Activated CD8-positive, alpha-beta memory T cell treated with anti-CD3 and anti-CD28 coated beads for 24 hours (primary cell): ENCODE measurements at places on chromosomes 1 and 21.

DNA sequence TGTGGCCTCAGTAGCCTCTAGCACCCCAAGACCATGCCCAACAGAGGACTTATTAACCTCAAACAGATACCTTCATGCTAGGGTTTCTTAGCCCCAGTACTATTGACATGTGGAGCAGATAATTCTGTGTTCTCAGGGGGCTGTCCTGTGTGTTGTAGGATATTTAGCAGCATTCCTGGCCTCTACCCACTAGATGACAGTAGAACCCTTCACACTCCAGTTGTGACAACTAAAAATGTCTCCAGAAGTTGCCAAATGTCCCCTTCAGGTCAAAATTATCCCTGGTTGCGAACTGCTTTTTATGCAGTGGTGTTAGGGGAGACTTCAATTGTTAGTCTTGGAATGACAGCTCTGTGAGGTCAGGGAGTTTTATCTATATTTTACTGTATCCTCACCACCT is 8.1 kb downstream of the KAZN start:
- no peak for DNase-seq

- DNase-seq: no peak
Observed at GRCh38 chr21:45264912-45265515, 22.7 kb downstream of the POFUT2 start.

DNA sequence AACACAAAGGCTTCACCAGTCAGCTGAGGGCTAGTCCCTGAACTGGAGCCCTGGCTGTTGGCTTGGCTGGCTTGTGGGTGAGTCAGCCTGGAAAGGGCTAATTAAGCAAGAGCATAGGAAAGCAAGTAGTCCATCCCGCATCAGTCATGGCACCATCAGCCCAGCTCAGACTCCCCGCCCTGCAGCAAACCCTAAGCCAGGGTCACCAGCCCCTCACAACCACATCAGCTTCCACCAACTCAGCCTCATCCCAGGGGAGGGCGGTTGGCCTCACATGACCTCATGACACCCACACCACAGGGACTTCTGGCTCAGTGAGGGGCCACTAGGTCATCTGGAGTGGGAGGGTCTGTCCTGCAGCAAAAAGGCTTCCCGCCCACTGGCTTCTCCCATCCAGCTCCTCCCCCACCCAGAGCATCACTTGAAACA is 7.0 kb upstream of the SPATC1L start:
- peak; percentile 42 for DNase-seq

GRCh38 chr1:154848983-154849382 is 21.1 kb downstream of the KCNN3 start:
- DNase-seq: no peak

DNA sequence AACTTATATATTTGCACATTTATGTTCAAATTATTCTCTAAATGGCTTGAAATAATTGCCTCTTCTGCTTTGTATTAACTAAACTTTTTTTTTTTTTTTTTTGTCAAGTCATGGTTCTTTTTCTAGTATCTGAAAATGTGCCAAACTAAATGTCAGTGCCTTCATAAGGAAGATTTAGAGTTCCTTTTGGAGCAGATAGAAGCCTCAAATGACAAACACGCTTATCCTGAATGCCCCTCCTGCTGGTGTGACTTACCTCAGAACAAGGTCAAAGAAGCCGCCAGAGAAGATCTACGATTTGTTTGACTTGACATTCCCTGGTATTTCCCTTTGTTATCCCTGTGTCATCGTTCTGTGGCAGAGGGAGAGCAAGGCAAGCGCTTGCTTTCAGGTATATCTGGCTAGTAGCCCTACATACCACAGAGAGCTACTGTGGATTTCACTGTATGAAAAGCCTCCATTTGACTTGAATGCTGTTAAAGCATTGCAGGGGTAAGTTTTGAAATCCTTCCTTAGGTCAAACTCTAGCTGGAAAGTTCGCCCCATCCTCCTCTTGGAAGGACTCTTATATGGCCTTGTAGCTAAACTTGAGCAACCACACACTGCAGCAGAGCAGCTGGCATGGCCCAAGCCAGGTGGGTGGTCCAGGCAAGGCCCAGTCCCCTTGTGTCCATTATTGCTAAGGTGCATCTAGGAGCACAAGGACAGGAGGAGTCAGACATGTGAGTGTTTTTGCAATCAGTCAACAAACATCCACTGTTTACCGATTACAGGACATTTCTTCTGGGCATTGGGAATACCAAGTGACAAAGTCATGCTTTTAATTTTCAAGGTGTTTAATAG is 285.4 kb upstream of the USP25 start:
- no peak for DNase-seq

GRCh38 chr1:202172015-202172355 is 11.6 kb upstream of the PTPN7 start:
- no peak for DNase-seq

GRCh38 chr1:198151688-198152087 is 5.1 kb upstream of the NEK7 start:
- no peak for DNase-seq

- no peak for DNase-seq
Observed at GRCh38 chr21:18354947-18355346, 48.6 kb downstream of the TMPRSS15 start.

DNA sequence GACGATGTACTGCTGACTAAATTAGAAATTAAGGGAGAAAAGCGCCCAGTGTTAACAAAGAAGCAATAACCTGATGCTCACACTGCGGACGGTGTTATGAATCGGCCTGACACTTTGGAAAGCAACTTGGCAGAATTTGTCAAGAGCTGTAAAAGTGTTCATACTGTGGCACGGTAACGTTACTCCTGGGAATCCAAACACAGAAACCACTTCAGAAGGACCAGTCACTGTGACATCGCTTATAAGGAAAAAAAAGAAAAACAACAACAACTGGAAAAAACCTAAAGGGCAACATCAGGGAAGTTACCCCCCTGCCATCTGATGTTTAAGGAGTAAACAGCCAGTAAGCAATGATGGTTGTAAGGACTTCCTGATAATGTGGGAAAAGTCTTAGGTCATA is 27.7 kb downstream of the CAPZB start:
- no peak for DNase-seq

- DNase-seq: no peak
Observed at GRCh38 chr1:116111524-116112021, 374 bp downstream of the MAB21L3 start.

DNA sequence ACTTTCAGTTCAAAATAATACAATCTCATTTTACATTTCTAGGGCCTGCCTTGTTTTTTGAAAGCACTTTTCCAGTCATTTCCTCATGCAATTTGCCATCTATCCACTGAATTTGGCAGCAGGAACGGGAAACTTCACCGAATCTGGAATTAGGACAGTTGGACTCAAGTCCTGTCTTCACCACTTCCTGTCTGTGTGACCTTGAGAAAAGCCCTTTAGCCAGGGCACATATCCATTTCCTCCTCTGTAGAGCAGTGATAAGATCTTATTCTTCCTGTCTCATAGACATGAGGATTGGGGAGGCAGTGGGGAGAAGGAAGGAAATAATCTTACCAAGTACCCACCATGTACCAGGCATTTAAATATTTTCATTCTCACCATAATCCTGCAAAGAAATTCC is 12.0 kb downstream of the VAV3 start:
- no peak for DNase-seq

DNA sequence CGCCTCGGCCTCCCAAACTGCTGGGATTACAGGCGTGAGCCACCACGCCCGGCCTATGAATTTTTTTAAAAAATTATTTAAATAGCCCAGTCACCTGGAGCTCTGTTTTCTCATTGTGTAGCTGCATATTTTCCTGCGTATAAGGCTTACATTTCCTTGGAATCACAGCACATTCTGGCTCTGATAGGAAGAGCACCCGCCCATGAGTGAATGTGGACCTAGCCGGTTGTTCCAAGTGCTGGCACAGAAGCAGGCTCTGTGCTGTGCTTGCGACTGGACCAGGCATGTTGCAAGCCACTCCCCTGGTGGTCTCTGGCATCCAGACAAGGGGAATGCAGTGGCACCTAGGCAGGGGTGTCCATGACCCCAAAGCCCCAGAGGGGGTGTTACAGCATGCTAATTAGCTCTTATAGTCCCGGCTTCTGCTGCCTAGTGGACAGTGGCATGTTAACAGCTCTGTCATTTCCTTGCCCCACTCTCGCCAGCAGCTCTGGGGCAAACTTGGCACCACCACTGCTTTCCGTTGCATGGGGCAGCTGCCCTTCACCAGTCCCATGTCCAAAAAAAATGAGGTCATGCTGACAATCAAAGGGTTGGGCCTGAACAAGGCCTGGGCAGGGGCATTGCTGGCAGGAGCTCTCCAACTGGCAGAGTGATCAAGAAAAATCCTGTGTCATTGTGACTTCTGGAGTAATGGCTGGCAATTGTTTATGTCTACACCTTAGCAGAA is 5.2 kb upstream of the VTCN1 start:
- DNase-seq: no peak

- DNase-seq: no peak
Observed at GRCh38 chr1:67189953-67190352, 23.7 kb downstream of the IL23R start.

GRCh38 chr1:63807046-63807445 is 33.2 kb downstream of the ROR1 start:
- DNase-seq: no peak

DNA sequence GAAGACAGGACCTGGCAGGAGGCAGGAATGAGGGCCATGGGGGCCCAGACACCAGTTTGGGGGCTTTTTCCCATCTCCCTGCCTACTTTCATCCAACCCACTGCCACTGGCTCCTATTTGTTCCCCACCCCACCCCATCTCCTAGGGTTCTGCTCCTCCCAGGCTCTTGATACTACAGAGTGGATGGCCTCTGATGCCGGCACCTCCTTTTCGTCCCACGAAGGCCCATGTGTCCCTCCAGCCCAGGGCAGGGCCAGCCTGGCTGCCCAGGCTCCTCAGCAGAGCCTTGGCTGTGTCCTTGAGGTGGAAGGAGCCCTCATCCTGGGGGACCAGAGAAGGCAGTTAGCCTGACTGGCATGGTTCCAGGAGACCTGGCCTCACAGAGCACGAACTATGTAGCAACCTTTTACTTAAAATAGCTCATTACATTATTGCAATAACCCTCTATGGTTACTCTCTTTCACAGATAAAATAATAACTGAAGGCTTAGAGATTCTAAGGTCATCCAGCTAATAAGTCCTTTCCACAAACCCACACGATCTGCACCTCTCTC is 3.5 kb downstream of the POMGNT1 start:
- DNase-seq: no peak

GRCh38 chr21:31771685-31772084 is 39.8 kb upstream of the SCAF4 start:
- no peak for DNase-seq

GRCh38 chr21:44920694-44921604 is at the start of gene ITGB2:
Gene ITGB2 (minus strand): TSS chr21:44920899. CDS start chr21:44910782, 10,117 bp downstream.
- DNase-seq: peak; percentile 86

DNA sequence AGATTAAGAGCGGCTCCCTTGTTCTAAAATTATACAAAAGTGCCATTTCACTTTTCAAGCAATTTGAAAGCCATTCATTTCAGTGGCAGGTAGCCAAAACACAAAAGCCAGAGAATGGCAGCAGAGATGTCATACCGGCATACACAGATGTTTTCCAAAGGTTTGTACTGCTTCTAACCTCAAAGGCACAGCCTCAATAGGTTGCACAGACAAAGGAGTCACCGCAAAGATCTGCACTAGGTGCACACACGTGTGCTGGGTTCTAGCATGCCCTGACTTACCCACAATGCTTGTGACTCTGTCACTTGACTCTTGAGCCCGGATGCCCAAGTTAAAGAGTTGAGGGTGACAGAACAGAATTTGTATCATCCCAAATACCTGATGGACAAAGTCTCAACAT is 448.9 kb upstream of the ADGRL2 start:
- DNase-seq: no peak

GRCh38 chr1:154342132-154342531 is 16.8 kb downstream of the ATP8B2 start:
- no peak for DNase-seq

- no peak for DNase-seq
Observed at GRCh38 chr1:161307892-161308638, 1.7 kb downstream of the MPZ start.

DNA sequence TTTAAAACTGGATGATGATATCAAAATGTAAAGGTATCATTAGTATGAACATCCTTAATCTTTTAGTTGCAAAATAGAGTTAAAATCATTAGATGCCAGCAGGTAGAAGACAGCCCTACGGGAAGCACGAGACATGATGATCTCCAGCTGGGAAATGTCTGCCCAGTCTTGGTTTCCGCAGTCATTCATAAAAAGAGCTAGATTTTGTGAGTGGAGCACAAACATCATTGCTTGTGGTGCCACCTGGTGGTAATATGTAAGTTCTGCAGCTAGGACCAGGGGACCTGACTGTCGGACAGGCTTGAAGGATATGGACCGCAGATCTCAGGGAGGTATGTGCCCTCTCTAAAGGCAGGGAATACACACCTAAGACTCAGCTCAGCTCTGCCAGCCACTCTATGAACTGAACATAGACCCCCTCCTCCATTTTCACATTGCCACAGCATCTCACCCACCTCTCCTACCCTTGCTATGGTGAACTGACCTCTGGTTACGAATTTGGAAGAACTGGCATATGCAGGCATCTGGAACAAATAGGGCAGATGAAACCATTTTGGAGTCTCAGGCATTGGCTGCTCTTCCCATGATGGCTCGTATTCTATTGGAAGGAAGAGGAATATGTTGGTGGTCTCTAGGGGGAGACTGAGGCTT is 9.2 kb downstream of the FCMR start:
- DNase-seq: peak; percentile 83

DNA sequence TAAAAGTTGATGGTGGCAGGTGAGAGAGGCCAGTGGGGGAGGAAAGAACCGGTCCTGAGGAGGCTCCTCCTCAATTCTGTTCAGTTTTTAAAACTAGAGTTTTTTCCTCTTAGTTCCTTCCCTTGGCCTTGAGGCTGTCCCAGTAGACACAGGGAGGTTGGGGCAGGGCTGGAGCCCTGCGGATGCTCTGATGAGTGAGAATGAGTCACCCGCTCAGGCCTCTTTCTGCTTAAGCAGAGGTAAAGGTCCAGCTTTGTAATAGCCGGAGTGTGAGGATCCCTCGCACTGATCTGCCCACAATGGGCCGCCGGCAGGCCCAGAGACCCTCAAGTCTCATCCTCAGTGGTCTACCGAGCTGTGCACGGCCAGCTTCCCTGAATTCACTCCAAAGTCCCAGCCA is 49.6 kb upstream of the IRF2BP2 start:
- DNase-seq: no peak

DNA sequence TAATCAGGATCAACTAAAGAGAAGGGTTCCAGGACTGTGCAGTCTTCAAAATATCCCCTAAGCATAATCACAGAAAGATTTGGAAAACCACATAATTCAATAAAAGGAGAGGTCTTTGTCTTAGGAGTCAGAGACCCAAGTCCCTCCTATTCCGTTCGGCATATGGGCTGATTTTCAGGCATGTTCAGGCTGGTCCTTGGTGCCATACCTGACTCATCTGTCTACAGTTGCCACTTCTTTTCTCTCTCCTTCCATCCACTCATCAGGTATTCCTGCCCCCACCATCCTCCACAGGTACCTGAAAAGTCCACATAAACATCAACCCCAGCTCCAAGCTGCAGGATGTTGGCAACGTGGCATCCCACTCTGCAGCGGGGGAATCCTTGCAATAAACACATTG is 29.7 kb upstream of the RPL11 start:
- no peak for DNase-seq

DNA sequence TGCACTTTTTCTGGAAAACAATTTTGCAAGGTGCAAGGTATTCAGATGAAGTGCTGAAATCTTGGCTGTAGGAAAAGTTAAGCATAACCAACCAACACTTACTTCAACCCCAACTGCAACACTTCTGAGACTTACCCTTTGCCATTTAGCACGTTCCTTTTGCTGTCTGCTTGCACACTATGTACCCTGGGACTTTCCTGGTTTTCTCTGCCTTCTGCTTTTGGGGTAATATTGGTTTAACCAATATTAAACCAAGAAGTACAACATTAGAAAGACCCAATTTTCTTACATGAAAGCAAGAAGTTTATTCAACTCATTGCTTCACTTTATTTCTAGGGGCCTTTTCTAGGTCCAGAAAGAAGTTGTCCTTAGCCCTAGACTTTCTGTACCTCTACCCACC is 193.0 kb downstream of the HLX start:
- no peak for DNase-seq
